Right forelimb (tissue), 1 donor: ENCODE measurements at places on chromosomes 1 and 21.

DNA sequence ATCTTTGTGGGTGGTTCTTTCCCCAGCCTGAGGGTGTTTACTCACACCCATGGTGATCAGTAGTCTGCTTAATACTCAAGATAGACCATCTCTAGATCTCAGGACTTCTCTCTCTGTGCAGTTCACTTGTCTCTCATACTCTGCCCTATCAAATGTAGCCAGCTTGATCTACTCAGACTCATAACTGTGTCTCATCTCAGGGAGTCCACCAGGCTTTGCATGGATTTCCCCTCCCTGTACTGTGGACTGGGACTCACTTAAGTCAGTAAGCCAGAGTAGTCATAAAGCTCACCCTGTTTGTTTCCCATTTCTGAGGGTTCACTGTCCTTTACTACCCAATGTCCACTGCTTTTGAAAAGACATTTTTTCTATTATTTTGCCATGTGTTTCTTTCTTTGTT is 41.8 kb downstream of the LYPLAL1 start:
- no peak for DNase-seq

- peak; percentile 57 for DNase-seq
Measured at GRCh38 chr1:14599183-14599791, 802 bp downstream of the KAZN start.

DNA sequence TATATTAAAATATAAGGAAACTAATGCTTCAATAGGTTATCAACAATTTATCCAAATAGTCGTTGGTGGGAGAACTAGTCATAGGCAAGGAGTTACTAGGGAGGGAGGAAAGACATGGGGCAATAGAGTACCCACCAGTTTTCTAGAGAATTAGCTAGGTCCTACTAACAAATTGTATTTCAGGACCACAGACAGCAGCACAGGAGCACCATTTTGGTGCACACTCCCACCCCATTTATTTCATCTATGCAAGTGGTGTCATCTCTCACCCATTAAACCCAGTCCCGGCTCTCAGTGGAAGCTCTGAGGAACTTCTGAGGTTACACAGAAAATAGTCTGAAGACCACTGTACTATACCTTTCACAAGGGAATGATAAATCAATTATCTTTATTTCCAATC is 89.0 kb upstream of the BCAR3 start:
- DNase-seq, result no peak

- peak; percentile 31 for DNase-seq
Measured at GRCh38 chr1:223230161-223230881, 87.3 kb upstream of the TLR5 start.

- DNase-seq, result no peak
Measured at GRCh38 chr1:59604191-59604590, 210.6 kb upstream of the HOOK1 start.

- DNase-seq, result no peak
Measured at GRCh38 chr1:29901624-29902325, 665.5 kb downstream of the PTPRU start.

- no peak for DNase-seq
Measured at GRCh38 chr1:197024460-197024859, 42.6 kb downstream of the F13B start.

- DNase-seq, result no peak
Measured at GRCh38 chr1:74629283-74629682, 44.3 kb downstream of the ERICH3 start.

DNA sequence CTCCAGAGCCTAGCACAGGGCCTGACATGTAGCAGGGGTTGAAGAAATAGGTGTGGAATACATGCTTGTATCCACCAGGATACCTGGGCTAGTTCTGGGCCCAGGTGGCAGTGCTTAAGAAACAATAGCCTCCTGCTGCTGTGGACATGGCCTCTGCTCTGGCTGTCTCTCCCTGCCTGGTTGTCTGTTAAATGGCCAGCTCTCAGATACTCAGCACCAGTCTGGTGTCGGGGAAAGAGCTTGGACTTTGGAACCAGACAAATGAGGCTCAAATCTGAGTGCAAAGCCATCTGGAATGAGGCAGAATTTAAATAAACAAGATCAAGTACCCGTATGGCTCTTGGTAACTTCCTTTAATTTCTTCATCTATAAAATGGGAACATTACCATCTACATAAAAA is 31.5 kb downstream of the SESN2 start:
- DNase-seq, result no peak

GRCh38 chr1:65769636-65770035 is 23.1 kb upstream of the PDE4B start:
- DNase-seq, result no peak

- no peak for DNase-seq
Measured at GRCh38 chr1:37453647-37454046, 20.7 kb upstream of the ZC3H12A start.

DNA sequence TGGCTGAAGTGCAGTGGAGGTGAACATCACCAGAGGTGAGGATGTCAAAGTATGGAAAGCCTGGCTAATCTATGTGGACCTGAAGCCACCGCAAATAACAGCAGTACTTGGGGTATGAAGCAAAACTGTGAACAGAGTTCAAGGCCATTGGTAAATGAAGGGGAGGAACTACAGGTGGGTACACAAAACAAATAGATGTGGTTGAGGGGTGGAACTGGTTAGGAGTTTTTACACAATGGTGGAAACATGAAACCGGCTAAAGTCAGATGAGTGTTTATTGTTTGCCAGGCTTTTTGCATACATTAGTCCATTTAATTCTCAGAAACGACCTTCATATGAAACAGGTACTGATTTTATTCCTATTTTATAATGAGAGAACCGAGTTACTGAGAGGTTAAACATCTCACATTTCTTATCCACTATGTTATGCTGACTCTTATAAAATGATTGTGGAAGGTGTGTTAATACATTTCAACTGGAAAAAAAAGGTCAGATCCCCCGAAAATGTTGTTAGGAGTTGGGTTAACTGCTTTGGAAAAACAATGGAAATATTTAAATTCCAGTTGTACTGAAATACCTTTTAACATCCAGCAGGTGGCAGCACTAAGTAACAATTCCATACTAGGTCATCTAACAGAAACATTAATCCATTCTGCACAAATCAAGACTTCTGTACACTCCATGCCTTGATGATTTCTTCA is 44.3 kb upstream of the GTF2B start:
- DNase-seq, result no peak

DNA sequence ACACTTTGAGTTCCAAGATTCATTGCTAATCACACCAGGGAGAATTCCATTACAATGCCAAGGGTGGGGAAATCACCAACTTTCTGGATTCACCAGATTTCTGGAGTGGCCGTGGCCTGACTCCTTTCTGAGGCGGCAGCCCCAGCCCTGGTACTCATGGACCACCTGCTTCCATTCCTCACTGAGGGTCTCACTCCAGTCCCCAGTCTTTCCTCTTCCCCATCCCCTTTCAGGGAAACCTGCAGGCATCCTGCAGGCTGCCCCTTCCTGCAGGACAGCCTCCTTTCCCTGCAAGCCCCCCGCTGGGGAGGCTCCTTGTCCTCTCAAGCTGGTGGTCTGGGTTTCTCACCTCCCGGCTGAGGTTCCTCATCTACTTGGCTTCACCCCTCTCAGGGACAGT is 12.7 kb upstream of the CDK18 start:
- no peak for DNase-seq

- DNase-seq, result no peak
Measured at GRCh38 chr1:17618558-17619247, 79.2 kb downstream of the ARHGEF10L start.
